Right atrium auricular region (tissue), 2 donors: ENCODE measurements at places on chromosomes 11 and 22. TPM values are rescaled to one million over a fixed set of nuclear protein-coding genes. Genes with fewer than 3 reads are reported as not detected.

The OR2D2 gene
- not detected for total RNA-seq

The SMIM35 gene
- not detected for total RNA-seq

DNA sequence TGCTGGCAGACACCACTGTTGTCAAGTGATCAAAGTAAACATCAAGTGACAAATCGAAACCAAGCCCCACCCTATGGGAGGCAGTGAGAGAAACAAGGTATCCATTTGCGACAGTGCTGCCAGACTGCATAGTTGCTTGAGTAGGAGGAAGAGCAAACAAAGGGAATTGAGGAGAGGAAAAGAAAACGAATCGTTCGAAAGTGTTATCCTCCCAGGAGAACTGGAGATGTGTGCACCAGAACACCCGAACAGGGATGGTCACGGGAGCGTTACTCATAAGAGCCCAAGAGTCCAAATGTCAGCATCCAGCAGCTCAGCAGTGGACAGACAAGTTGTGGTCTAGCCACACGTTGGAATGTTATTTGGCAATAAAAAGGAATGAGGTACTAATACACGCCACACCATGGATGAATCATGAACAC, 58.4 kb upstream of the NUP50 start:
- no peaks in the 10 kb centered on the region for H3K27me3 ChIP-seq
- no peaks in the 10 kb centered on the region for H3K36me3 ChIP-seq
- no peaks in the 10 kb centered on the region for H3K4me1 ChIP-seq
- DNase-seq: no peak
- no peak overlapping the region for H3K4me3 ChIP-seq

The ZNF214 gene
- 0.74 TPM for total RNA-seq

DNA sequence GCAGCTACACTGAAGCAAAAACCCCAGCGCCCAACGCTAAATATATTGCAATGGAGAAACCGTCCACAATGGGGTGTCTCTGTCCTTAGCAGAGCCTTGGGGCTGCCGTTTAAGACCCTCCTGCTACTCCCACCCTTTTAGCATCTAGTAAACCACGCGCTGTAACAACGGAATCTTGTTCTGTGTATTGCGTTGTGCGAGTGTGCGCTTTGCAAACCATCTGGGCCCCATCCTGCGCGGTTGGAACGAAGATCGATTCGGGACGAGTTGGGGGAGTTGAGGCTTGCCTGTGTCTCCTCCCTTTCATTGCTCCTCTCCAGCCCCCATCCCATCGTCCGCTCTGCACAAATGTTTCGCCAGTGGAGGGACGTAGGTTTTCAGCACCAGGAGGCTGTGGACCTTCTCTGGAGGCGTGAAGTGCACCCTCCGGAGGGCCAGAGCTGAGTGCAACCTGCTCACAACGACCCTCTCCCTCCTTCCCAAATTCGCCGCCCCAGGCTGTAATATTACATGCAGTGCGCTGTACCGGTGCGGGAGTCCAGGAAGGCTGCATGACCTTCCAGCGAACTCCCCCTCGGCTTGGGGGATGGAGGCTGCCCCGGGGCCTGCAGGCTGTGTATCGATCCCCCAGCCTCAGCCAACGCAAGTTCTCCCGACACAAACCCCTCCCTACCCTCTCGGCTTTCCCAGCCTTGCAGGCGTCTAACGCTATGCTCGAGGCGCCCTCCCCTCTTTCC, 1.6 kb upstream of the KMT2A start:
- no peak for DNase-seq
- H3K4me3 ChIP-seq: peak overlapping the region; percentile 99
- no peaks in the 10 kb centered on the region for H3K27me3 ChIP-seq
- no peaks in the 10 kb centered on the region for H3K36me3 ChIP-seq
- peaks cover 42% of the 10 kb centered on the region for H3K4me1 ChIP-seq

The MCHR1 gene
- not detected for total RNA-seq

The APOBEC3G gene
- 2.5 TPM for total RNA-seq

DNA sequence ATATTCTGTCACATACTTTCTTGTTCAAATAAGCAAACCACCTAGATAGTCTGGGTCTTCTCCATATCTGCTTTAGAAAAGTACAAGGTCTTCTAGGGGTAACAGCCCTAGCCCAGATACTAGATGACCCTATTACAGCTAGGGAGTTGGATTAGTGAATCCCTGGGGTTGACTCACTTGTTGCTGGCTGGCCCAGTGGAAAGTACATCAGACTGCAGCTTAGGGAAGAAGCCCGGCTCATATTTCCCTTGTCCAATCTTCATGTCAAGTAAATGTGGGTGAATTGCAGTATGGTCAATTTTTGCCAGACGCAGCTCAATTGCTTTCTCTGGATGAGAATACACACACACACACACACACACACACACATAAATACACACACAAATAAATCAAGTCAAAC, 79.1 kb upstream of the SCUBE2 start:
- H3K4me3 ChIP-seq: no peak overlapping the region
- no peaks in the 10 kb centered on the region for H3K4me1 ChIP-seq
- H3K27ac ChIP-seq: no peak overlapping the region
- DNase-seq: no peak

The TSGA10IP gene
- total RNA-seq: not detected
